ENCODE measurements at places on chromosomes 3 and 15.

DNA sequence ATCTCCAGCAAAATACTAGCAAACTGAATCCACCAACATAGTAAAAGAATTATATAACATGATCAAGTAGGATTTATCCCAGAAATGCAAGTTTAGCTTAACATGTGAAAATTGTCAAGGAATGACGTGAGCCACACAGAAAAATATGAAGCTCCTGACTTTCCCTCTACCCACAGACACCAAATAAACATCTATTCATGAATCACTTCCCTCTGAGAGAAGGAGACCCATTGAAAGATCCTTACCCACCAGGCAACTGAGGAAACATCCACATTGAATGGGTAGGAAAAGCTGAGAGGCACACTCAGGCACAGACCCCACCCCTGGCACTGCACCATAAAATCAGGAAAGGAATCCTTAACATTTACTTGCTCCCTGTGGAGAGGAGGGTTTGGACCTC is 102.2 kb upstream of the MANF start:
- DNase-seq, result no peak

DNA sequence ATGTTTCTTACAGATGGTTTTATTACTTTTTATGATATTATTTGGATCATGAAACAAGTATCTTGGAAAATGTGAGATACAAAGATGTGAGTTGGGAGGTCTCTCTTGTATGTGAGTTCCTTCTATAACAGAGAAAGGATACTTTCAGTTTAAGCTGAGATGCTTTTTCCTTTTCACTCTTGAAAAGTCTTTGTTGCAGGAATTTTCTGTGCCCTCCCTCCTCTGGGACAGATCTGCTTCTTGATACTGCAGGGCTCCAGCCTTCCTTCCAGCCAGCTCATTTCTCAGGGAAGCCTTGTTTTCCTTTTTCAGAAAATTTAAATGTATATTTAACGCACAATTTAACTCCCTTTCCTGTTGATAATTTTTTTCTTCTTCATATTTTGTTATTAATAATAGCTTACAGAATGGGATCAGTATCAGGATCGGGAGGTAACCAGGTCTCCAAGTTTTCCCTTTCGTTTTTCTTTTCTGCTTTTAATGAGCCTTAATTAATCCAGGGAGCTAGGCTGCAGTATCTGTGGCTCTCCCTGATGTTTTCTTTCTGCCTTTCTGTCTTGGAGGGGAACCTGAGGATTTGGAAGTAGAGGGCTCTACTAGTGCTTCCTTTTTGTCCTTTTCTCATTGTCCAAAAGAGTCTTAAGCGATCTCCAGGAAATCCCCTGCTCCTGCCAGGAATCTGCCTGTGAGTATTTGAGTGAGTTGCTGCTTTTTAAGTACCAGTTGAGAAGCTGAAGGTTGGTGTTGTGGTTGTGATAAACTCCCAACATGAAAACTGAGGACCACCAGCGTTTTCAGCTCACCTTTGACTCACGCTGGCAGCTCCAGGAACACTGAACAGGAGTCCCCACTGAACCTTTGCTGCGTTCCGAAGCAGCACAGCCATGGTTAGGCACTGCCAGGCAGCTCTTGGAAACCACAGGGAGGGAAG is 105.7 kb downstream of the IGF1R start:
- no peak for DNase-seq

DNA sequence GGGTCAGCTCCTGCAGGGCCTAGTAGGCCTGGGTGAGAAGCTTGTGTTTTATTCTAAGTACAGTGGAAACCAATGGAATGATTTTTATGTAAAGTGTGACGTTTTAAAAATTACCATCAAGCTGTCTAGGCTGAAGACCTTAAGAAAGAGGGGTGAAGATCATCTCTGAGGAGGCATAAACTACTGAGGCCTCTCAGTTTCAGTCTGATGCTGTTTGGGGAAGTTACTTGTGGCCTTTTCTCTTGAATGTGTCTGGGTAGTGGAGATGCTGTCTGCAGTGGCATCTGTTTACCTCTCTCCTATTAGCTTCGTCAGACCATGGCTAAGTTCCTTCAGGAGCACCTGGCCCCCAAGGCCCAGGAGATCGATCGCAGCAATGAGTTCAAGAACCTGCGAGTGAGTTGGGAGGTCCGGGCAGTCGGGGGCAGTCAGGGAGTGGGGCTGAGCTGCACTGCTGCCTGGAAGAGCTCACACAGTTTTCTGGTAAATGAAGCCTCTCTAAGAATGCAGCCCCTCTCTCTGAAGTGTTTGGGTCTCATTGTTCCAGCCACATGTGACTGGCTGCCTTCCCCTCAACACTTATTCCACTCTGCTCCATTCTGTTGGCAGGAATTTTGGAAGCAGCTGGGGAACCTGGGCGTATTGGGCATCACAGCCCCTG is 1.9 kb downstream of the IVD start:
- DNase-seq, result no peak

DNA sequence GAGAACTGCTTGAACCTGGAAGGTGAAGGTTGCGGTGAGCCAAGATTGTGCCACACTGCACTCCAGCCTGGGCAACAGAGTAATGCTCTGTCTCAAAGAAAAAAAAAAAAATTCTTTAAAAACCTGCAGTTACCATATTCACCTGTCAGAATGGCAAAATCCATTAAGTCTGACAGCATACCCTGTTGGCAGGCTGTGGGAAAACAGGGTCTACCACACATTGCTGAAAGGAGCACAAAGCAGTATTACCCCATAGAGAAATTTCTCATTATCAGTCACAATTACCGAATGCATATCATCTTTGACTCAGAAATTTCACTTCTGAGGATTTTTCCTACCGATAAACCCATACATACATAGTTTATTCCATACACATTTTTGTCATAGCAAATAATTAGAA is 264.1 kb upstream of the SLCO3A1 start:
- DNase-seq, result no peak

DNA sequence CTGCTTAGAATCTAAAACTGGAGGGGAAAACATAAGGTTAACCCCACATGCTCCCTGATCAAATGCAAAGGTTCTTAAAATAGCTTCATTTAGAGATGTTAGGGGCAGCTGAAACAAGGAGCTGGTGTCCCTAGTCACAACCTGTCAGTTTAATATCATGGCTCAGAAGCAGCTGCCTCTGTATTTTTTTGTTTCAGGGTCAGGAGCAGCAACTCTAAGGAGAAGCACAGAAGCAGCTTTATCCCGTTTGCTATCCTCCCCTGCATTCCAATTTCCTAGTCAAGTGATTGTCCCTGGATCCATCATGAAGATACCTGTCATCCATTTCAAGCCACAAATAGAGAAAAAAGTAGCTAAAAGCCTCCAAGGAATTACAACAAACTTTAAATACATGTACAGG is 4.1 kb downstream of the FILIP1L start:
- no peak for DNase-seq

GRCh38 chr3:125144653-125145314 is 67.8 kb downstream of the SLC12A8 start:
- DNase-seq, result no peak

DNA sequence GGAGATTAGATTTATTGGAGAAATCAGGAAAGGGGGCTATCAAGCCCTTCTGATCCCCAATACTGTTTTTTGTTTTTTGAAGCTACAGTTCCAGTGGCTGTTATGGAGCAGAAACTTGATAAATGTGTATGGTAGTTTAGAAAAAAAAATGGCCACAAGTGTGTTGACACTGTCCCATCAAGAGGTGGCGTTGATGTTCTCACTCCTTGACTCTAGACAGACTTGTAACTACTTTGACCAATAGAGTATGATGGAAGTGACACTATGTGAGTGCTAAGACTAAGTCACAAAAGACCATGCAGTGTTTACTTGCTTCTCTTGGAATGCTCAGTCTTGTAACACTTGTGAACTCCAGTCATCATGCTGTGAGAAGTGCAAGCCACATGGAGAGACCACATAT is 356.7 kb downstream of the PDCD6IP start:
- no peak for DNase-seq

- DNase-seq, result no peak
Measured at GRCh38 chr3:182484682-182485081, 308.6 kb upstream of the ATP11B start.

DNA sequence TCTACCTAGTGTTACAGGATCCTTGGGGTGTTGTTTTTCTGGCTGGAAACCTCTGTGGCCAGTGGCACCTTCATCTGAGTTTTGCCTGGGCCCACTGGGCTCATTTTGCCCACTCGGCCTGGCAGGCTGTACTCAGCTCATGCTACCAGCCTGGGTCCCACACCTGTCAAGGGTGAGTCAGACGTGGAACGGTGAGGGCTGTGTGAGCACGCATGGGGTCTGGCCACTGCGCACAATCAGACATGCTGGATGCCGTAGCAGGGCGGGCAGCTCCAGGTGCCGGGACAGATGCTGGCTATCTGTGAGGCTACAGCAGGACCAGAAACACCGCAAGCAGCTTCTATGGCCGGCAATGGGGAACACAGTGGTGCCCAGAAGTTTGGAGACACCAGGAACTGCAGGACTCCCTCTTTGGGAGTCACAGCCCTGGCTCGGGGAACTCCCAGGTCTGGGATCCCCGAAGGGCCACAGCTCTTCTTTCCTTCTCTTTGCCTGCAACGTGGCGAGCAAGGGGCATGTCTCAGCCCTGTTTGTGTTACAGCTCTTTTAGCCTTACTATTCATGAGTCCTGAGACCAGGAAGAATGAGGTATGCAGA is 35.9 kb upstream of the DNAJC13 start:
- no peak for DNase-seq

GRCh38 chr15:56968821-56969220 is 50.4 kb downstream of the TCF12 start:
- no peak for DNase-seq

DNA sequence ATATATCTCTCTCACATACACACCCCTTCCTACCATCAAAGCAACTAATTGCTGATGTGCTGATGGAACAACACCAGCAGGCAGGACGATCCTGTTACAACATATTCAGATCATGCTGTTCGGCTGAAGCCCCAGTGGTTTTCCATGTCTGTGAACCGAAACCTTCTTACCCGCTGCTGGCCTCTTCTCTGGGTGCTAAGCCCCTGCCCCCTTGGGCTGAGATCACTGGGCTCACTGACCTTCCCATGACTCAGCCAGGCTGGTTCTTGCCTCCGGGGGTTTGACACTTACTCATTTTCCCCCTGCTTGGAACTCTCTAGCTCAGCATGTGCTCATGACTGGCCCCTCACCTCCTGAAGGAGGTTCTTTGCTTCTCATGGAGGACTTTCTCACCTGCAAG is 122.0 kb upstream of the RGMA start:
- DNase-seq, result no peak

GRCh38 chr3:197784019-197784585 is 7.0 kb upstream of the LRCH3 start:
- no peak for DNase-seq

DNA sequence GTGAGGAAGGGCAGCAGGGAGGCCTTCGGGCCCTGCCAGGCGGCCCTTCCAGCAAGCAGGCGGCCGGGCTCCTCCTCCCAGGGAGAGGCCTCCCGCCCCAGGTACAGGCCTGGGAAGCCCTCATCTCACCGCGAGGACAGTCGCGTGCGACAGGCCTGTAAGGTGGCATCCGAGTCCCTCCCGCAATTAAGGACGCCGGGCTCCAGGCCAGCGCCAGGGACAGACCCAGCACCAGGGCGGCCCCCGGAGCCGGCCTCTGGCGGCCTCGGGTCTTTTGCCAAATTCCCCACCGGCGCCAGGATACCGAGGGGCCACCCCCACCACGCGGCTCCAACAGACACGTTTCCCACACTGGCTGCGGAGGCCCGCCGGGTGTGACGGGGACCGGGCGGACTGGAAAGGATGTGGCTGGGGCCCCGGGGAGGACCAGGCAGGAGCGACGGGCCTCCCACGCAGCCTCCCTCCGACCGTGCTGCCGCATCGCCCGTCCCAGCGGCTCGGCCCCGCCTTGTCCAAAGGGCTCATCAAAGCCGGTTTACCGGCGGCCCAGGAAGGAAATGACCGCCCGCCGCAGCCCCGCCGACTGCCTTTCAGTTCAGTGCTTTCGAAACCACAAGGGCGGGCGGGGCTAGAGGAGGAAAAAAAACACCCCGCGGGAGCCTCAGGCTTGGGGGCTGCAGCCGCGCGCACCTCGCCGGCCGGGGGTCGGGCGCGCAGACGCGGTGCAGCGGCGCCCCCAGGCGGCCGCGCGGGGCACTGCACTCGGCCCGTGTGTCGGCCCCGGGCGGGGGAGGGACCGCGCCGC is 11.3 kb downstream of the XXYLT1 start:
- peak; percentile 77 for DNase-seq

- DNase-seq, result no peak
Measured at GRCh38 chr15:37877851-37878741, 56.3 kb upstream of the TMCO5A start.

- peak; percentile 46 for DNase-seq
Measured at GRCh38 chr15:74179101-74179841, 5.8 kb downstream of the ISLR start.

GRCh38 chr15:82933576-82933975 is 18.9 kb downstream of the HOMER2 start:
- no peak for DNase-seq

DNA sequence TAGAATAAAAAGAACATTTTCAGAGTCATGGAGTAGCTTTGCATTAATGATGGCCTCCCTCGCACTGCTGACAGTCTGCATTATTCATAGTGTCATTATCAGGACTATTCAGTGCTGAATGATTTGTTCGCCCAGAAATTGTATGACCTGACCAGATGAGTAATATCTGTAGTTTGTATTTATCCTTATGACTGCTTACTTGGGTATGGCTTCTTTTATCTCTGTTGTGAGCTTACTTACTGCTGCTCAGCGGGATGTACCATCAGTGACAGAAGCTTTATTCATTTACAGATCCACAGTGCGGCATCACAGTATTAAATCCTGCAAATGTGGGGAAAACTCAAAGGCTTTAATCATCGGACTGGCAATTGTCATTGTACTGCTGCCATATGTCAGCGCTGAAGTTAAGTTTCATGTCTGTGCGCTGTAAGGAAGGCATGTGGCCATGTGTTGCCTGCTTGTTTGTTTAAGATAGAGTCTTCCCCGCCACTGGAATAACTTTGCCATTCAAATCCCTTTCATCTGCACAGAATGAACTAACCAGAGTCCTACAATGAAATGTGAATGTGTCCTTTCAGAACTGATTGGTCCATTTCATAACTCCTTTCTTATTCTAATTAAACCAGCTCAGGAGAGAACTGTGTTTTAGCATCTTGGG is 262.2 kb downstream of the CHL1 start:
- DNase-seq, result no peak

DNA sequence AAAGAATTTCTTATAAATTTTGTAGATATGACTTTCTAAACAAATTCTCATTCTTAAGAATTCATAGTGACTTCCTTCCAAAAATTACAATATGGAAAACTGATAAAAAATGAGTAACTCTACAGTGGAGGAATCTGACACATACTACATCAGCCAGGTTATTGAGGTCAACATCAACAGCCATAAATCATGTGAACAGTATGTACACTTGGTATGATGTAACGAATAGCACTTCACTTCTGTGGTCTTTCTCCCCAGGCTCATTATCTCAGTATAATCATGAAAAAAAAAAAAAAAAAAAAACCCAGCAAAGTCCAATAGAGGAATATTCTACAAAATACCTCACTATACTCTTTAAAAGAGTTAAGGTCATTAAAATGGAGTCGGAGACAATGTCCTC is 111.2 kb upstream of the SUCLG2 start:
- DNase-seq, result no peak

GRCh38 chr3:108022256-108023150 is 68.3 kb downstream of the CD47 start:
- DNase-seq, result no peak

- DNase-seq, result no peak
Measured at GRCh38 chr3:134824791-134825190, 29.7 kb downstream of the EPHB1 start.
